ENCODE measurements at places on chromosomes 11 and 22.

- peak; percentile 33 for DNase-seq
Measured at GRCh38 chr11:114080219-114080618, 20.7 kb downstream of the ZBTB16 start.

DNA sequence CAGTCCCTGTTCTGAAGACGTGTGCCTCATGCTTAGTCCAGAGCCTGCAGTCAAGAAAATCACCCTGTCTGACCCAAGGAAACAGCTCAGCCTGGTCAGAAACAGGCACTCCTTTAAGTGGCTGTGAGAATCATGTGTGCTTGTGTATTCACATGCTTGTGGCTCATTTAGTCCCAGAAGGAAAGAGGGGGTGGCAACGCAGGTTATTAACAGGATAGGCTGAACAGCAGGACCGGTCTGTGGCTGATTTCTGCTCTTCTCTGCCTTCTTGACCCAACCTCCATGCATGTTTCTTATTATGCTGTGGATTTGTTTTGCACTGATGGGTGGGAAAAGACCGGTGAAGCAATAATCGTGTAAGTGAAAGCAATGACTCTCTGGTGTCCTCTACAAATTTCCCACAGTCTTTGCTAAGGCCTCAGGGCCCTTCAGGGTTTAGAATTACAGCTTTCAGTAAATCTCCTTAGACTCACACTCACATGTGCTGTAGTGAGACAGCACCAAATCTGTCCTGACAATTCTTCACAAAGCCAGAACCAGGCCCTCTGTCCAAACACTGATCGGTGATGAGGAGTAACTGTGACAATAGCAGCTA is 288.1 kb downstream of the ETS1 start:
- DNase-seq: no peak

DNA sequence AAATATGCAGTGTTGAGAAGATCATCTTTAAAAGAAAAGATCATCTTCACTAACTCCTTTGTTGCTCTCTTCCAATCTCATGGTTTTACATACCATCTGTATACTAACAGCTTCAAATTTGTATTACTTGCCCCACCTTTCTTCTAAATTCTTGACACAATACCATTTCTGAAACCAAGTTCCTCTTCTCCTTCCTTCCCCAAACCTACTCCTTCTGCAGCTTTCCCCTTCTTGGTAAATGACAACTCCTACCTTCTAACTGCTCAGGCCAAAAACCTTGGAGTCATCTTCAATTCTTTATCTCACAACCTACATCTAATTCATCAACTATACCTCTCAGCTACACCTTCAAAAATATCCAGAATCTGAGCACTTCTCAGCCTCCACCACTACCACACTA is 9.3 kb downstream of the PRCP start:
- DNase-seq: no peak

DNA sequence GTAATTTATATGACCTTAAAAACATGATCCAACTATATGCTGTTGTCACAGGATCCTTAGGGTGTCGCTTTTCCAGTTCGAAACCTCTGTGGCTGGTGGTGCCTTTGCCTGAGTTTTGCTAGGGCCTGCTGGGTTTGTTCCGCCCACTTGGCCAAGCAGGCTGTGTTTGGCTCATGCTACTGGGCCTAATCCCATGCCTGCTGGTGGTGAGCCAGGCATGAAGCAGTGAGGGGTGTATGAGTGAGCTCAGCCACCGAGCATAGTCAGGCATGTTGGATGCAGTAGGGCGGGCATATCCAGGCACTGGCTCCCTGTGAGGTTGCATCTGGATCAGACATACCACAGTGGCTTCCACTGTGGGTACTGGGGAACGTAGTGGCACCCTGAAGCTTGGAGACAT is 16.3 kb downstream of the NPAT start:
- no peak for DNase-seq

GRCh38 chr11:69286374-69287371 is 7.3 kb upstream of the MYEOV start:
- DNase-seq: no peak

- peak; percentile 33 for DNase-seq
Measured at GRCh38 chr11:68690671-68691401, 6.5 kb downstream of the GAL start.

DNA sequence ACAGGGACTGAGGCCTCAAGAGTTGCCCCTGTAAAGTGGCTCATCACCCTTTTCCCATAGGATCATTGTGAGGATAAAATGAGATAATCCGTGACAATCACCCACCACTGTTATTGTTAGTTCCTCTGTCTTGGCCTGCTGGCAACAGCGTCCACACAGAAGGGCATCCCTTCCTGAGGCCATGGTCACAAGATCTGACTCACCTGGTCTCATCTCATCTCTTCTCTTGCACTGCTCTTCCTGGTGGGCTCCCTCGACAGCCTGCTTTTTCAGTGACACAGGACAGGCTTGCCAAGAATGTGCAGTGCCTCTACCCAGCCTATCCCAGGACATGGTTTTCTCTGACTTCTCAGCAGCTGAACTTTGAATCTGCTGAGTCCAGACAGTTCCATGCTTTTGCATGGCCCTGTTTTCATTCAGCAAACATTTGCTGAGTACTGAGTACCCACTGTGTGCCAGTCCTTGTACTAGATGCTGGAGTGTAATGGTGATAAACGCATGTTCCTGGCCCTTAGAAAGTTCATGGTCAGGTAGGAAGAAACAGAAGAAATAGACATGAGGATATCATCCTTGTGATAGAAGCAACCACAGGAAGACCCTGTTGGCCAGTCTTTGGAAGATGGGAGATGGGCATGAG is 3.3 kb downstream of the STX3 start:
- no peak for DNase-seq

- DNase-seq: no peak
Measured at GRCh38 chr11:82998697-82999096, 73.0 kb downstream of the RAB30 start.

- DNase-seq: no peak
Measured at GRCh38 chr11:120324932-120325810, at the start of gene TLCD5. TSS of gene TLCD5 (plus strand) at chr11:120325299. CDS start at chr11:120327442, 2,143 bp downstream.

GRCh38 chr11:31714840-31715239 is 96.3 kb downstream of the PAX6 start:
- no peak for DNase-seq

- DNase-seq: no peak
Measured at GRCh38 chr11:44941259-44942021, 9.2 kb downstream of the TP53I11 start.

GRCh38 chr11:20022363-20023081 is 137.8 kb downstream of the DBX1 start:
- no peak for DNase-seq

GRCh38 chr22:42692239-42693054 is 28.2 kb downstream of the A4GALT start:
- DNase-seq: no peak

DNA sequence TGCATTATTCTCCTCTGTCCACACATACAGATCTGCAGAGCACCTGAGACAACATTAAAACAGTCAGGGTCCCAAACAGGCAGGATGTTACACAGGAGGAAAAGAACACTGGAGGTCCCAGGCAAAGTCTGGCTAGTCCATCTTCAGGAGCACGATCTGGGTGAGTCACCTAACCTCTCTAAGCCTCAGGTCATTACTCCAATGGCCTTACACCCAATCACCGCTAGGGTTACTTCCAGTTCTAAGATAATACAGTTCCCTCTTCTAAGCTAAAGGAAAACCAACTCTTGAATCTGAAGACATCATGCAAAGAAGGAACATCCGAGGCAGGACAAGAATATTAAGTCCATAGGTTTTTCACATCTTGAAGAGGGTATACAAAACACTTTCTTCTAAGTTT is 24.5 kb downstream of the ASCC2 start:
- DNase-seq: no peak

DNA sequence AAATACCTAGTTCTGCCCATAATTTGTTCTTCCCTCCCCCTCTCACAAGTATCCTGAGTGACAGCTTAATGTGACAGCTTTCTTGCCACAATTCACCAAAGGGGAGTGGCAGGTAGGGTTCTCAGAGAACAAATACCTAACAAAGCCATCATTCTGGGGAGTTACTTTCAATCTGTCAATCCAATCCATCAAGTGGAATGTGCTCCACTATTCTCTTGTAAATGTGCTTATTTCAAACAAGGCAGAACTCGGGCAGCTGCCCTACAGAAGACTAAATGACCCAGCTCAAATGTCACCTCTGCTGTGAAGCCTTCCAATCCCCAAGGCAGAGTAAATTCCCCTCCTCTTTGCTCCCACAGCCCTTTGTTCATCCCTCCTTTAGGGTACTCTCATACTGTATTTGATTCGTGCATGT is 27.8 kb downstream of the LGR4 start:
- no peak for DNase-seq

DNA sequence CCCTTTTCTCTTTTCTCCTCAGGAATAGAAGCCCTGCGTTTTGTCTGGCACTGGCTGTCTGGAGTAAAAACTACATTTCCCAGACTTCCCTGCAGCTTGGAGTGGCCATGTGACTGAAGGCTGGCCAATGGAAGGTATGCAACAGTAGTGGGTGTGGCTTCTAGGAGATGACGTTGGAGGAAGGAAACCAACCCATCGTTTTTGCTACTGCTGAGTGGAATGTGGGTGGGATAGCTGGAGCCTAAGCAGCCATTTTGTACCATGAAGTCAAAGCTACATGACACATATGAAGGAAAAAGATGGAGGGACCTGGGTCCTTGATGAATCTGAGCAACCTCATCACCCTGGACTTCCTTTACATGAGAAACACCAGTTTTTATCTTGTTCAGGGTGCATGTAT is 19.6 kb downstream of the FGF3 start:
- no peak for DNase-seq

GRCh38 chr11:18000760-18001159 is 12.1 kb downstream of the SERGEF start:
- DNase-seq: no peak

GRCh38 chr22:37629928-37630327 is 9.5 kb upstream of the SH3BP1 start:
- DNase-seq: no peak

- no peak for DNase-seq
Measured at GRCh38 chr22:28106617-28107016, 187.6 kb upstream of the PITPNB start.

DNA sequence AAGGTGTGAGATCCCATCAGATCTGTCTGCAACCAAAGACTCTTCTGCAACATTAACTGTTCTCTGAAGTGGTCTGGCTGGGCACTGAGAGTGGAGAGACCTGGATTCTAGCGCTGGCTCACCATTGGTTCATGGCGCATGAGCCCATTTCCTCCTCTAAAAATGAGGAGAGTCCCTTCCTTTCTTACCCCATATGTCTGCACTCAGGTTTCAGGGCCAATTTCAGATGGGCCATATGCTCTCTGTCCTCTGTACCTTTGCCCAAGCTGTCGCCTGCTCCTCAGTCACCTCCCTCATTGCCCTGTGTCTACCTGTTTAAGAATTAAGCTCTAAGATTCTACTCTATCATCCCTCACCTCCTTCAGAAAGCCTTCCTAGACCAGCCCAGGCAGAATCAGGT is 484.7 kb downstream of the INSC start:
- DNase-seq: no peak

Data from mesenteric fat pad (tissue), 1 donor.